ENCODE measurements at places on chromosomes 5 and 9.
A peak's percentile ranks its signal among the peaks of the same experiment; 100 is the strongest.

- DNase-seq, result no peak
Observed at GRCh38 chr5:172178301-172178987, 9.6 kb downstream of the STK10 start.

DNA sequence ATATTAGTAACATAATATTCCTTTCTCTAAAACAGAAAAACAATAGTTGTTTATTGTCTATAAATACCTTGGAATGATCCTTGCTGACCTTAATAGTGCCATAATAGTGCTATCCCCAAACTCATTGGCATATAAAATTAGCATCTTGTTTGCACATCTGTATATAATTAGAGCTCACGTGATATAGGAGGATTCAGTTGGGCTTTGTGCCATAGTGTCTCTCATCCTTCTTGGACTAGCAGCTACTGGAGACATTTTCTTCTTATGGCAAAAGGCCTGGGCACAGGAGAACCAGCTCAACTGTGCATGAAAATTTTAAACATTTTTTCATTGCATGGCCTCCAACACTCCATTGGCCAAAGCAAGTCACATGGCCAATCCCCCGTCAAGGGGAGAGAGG, 342.5 kb downstream of the SPATA31D1 start:
- DNase-seq, result peak; percentile 7

- no peak for DNase-seq
Observed at GRCh38 chr9:73782166-73782565, 630.5 kb downstream of the ANXA1 start.

- DNase-seq, result no peak
Observed at GRCh38 chr9:10130061-10130675, 482.6 kb downstream of the PTPRD start.

- DNase-seq, result no peak
Observed at GRCh38 chr5:57360871-57361270, 121.7 kb downstream of the ACTBL2 start.

- no peak for DNase-seq
Observed at GRCh38 chr5:84614906-84615305, 230.2 kb upstream of the EDIL3 start.

GRCh38 chr5:60698336-60698735, 1.6 kb downstream of the DEPDC1B start:
- no peak for DNase-seq

- no peak for DNase-seq
Observed at GRCh38 chr5:69090158-69090557, 3.7 kb upstream of the SLC30A5 start.

- no peak for DNase-seq
Observed at GRCh38 chr9:133057006-133057405, 4.8 kb upstream of the CEL start.

- DNase-seq, result no peak
Observed at GRCh38 chr9:75633451-75634057, 256.9 kb upstream of the PCSK5 start.

DNA sequence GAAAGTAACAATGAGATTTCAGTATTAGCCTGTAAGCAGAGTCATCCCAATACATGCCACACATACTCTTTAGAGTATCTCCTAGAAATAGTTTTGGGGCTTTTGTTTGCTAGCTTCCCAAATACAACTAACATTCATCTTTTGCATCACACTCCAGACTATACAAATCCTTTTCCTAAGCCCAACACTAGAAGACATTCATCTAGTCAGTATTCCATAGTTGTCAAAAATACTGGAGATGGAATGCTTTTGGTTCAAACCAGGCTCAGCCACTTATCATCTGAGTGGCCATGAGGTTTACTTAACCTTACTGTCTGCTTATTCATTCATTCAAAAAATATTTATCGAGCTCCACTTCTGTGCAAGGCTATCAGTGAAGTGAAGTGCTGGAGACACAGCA, 205.1 kb upstream of the SGCD start:
- DNase-seq, result no peak

- DNase-seq, result no peak
Observed at GRCh38 chr5:6202149-6202967, 176.0 kb downstream of the MED10 start.

DNA sequence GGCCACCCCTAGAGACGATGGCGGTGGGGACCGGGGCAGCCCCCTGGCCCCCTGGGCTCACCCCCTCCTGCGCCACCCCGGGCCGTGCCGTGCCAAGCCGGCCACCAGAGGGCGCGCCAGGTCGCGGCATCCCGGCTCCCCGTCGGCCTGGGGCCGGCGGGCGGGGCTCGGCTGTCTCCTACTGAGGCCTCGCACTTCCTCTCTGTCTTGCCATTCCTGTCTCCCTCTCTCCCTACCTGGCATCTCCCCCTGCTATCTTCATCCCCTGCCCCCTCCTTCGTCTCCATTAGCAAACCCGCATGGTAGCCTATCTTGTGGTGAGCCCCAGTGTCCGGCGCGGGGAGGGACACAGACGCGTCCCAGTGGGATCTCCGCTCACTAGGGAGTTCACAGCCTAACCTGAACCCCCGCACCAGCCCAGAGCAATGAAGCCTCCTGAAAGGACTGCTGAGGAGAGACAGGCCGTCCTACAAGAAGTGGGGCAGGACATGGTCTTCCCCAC, 29.8 kb upstream of the FABP6 start:
- peak; percentile 46 for DNase-seq

GRCh38 chr5:1268666-1269065, 26.2 kb downstream of the TERT start:
- no peak for DNase-seq

GRCh38 chr5:176788941-176789872, 21.2 kb upstream of the UNC5A start:
- peak; percentile 35 for DNase-seq

DNA sequence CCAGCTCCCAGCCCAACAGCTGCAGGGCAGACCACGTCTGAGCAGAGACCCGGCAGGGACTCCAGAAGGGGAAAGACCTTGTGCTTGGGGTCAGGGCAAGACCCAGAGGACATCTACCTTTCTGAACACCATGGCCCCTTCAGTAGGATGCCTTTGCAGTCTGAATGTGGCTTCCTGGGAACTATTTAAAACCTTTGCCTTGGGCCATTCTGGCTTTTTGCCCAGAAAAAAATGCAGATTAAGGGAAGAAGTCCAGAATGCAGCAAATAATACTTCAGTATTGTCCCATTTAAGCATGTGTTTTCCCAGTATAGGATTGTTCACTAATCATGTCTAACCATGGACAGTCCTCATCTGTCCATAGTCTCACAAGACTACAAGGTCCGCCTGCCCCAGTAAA, 67.5 kb upstream of the ERCC6L2 start:
- peak; percentile 70 for DNase-seq

DNA sequence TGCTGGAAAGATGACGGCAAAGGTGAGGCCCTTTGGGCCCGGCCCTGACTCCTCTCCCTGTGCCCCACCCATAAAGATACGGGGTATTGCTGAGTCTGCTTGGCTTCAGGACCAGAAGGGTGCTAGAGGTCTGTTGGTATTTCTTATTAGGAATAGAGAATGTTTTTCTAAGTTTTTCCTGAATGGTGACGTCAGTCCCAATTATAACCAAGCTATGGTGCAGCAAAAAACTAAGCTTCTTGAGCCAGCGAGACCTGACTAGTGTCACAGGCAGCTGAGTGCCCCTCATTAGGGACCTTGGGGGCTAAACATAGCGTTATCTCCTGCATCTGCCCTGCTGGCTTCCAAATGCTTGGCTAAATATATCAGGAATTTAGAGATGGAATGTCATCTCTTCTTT, 151.0 kb upstream of the TBC1D2 start:
- no peak for DNase-seq

DNA sequence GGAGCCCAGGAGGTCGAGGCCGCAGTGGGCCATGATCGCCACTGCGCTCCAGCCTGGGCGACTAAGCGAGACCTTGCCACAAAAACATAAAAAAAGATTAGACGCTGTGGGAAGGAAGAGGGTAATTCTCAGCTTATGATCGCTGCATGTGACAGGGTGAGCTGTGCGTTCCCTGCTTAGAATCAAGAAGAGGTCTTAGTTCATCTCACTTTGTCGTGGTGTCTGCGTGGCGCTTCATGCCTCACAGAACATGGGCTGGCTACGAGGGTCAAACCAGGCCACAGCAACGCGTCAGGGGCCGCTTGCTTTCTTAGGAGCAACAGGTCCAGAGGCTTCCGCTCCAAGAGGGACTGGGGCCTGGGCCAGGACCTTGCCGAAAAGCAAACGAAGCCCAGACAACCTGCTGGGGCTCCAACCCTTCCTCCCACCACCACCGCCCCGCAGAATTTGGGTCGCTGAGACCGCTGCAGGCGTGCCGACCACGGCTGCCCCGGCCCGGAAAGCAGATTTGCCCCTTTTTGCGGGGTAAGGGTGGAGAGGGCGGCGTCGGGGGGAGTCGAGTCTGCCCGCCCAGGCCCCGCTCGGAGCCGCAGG, 10.0 kb upstream of the GRIN1 start:
- peak; percentile 39 for DNase-seq

DNA sequence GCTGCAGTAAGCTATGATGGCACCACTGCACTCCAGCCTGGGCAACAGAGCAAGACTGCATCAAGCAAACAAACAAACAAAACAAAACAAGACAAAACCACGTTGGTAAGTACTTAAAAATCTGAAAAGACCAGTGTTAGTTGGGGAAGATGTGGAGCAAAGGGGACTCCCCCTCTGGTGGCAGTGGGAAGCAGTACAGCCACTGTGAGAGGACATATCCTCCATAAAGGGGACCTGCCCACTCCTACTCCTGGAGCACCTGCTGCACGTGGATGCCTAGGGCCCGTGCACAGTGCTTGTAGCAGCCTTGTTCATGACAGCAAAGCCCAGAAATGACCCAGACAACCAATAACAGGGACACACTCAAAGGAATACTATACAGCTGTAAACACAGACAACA, 17.0 kb upstream of the IPPK start:
- DNase-seq, result peak; percentile 8

DNA sequence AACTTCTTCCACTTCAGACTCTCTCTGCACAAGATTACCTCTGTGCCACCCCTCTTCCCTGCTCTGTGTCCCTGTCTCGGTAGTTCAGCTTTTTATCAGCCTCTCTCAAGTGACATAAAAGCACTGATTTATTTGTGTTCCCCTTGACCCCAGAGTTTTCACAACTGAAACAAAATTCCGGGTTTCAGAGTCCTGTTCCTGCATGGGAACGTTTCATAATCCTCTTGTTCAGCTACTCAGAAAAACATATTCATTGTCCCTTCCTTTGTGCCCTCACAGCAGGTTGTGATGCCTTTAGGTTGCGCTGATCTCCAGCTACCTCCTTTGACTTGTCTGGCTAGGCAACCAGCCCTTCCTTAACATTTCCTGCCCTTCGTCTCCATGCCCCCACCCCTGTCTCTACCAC, 13.7 kb upstream of the ITGA1 start:
- no peak for DNase-seq

DNA sequence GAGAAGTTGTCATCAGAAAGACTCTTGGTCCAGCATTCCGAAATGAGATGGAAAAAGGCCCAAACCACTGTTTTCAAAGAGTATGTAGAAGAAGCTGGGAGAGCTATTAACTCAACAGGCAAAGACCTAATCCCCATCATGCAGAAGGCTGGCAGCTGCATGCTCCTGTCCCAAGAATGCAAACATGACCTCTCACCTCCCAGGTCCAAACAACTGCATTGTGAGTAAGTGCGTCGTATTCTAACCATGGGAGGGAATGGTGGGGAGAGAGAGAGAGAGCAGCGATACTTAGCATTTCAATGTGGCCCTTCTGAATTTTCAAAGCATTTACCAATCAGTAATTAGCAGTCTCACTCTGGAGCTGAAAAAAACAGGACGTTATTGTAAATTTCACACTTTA, 27.6 kb downstream of the TRPC7 start:
- DNase-seq, result no peak

GRCh38 chr9:79023134-79023580, 548.6 kb upstream of the TLE4 start:
- peak; percentile 90 for DNase-seq

GRCh38 chr9:114314256-114314867, 8.5 kb upstream of the ORM1 start:
- no peak for DNase-seq

DNA sequence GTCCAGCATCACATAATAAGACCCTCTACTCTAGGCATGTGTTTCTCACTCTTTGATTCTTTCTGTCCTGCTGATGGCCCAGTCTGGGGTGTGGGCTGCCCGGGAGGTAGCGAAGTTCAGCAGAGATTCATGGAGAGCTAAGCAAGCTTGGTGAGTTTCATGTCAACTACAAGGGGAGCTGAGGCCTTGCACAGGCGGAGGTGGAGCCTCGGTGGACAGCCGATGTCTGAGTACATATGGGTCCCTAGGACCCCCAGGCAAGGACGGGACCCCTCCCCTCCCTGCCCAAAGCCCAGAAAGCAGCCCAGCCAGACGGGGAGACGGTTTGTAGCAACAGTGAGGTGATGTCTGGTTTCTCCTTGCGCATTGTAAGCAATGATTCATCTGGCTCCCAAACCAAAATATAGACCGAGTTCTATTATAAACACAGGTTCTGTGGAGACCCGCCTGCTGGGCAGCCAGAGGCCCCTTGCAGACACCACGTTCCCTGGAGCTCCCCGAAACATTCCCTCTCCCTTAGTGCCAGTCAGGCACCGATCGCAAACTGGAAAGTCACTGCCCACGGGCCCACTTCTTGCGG, 45.5 kb downstream of the COL27A1 start:
- DNase-seq, result no peak

- DNase-seq, result peak; percentile 93
Observed at GRCh38 chr5:72194846-72195245, 87.6 kb downstream of the MAP1B start.

GRCh38 chr5:66239034-66239433, 94.9 kb downstream of the SREK1 start:
- no peak for DNase-seq

- peak; percentile 65 for DNase-seq
Observed at GRCh38 chr5:151670953-151671636, 15.6 kb downstream of the SPARC start.

DNA sequence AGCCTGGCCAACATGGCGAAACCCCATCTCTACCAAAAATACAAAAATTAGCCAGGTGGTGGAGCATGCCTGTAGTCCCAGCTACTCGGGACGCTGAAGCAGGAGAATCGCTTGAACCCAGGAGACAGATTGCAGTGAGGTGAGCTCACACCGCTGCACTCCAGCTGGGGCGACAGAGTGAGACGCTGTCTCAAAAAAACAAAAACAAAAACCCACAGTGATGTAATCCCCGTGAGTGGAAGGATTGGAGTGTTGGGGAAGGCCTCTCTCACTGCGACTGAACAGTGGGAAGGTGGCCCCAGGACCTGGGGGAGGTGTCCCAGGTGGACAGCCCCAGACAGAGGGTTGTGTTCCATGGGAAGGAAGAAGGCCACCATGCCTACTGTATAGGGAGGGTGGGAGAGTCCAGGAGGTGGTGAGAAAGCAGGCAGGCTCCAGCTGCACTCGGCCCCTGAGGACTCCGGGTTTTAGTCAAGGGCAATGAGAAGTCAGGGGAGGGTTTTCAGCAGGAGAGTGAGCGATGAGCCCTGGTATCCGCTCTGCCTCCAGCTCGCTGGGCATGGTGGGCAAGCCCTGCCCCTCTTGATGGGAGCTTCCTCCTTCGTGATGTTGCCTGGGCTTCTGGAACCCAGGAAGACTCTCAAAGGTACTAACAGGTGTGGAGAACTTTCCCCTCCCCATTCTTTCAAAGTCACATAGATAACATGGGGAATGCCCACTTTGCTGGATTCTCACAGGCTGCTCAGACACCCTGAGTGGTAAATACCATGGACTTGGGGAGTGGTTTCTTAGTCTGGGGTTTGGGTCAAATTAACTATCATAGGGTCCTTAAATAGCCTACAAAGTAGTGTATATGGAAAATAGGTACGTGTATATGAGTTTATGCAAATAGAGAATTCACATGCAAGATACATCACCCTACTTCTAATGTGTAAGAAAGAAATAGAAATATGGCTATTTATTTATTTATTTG, 74.7 kb downstream of the PPARGC1B start:
- DNase-seq, result no peak
